ENCODE measurements at places on chromosomes 2 and 18.

GRCh38 chr2:165015052-165015642 lies 59.8 kb upstream of the SLC38A11 start:
- no peak overlapping the region for H3K27ac ChIP-seq
- H3K36me3 ChIP-seq = no peaks in the 10 kb centered on the region
- DNase-seq = peak; percentile 76
- no peaks in the 10 kb centered on the region for H3K4me1 ChIP-seq
- no peak overlapping the region for H3K4me3 ChIP-seq

DNA sequence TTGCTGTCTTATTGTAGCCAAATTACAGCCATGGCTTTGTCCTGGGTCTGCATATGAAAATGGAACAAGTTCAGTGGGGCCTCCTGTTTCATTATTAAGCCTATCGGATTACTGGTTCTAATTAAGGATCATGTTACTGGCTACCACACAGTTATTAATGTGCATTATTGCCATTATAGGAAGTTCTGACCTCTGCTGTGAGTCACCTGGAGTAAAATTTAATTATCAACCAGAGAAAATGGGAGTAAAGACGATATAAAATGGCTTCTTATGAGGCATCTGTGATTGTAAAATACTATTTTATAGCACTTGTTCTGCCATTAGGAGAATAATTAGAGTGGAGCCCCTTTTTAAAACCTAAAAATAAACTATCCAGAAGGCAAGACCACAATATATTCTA lies 143.3 kb upstream of the ITGB6 start:
- no peak for DNase-seq
- no peak overlapping the region for H3K4me3 ChIP-seq
- no peaks in the 10 kb centered on the region for H3K27me3 ChIP-seq
- no peaks in the 10 kb centered on the region for H3K4me1 ChIP-seq
- H3K36me3 ChIP-seq = no peaks in the 10 kb centered on the region

DNA sequence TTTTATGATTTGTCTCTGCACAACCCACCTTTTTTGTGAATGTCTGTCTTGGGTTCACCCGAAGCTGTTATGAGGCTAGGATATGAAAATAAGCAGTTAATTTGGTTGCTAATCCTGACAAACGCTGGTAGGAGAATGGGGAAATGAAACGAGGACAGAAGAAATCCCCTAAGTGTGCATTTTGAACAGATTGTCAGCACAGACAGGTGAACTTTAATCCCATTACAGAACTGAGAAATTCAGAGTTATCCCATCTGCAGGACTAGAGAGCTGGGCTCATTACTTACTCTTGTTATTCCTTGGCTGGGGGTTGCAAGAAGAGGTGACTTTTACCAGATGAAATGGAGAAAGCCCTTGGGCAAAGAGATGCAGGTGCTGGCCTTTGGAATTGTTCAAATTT lies 123.3 kb upstream of the NYAP2 start:
- H3K27ac ChIP-seq = no peak overlapping the region
- H3K4me1 ChIP-seq = no peaks in the 10 kb centered on the region
- no peaks in the 10 kb centered on the region for H3K27me3 ChIP-seq
- DNase-seq = no peak
- H3K36me3 ChIP-seq = no peaks in the 10 kb centered on the region
- no peak overlapping the region for H3K4me3 ChIP-seq

DNA sequence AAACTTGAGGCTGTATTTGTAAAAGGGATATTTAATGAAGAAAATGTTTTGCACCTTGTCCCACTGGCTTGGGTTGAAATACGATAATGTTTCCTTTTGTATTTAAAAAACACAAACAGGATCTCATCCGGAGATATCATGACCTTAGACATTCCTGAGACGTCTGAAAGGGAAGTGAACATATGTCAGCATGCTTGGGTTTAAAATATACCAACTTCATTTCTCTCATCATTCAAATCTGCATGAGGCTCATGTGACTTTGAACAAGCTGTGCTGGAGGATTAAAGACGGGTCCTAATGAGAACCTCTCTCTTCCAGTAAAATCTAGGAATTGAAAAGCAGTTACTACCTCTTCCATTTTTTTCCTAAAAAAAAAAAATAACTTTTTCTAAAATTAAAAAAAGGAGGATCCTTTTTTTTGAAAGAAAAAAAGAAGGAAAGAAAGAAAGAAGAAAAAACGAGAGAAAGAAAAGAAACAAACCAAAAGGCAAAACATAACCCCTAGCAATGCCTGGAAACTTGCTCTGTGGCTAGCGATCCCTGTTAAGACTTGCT lies 106.8 kb upstream of the ZFP36L2 start:
- no peaks in the 10 kb centered on the region for H3K36me3 ChIP-seq
- H3K4me3 ChIP-seq = no peak overlapping the region
- H3K27ac ChIP-seq = peak overlapping the region; percentile 5
- no peak for DNase-seq

DNA sequence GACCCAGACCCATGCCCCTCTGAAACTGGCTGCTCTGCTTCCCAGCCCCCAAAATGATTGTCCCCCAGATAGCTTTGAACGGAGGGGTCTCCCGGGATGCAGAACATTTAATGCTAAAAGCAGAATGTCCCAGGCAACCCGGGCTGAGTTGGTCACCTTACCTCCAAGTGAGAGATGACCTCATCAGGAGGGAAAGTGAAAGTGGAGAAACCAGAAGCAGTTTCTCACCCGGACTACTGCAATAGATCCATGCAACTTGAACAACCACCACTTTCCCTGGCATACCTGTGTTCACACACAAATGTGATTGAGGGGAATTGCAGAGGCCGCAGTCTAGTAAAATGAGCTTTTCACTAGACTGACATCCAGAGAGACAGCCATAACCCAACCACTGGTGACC lies 75.3 kb upstream of the NPAS2 start:
- no peaks in the 10 kb centered on the region for H3K36me3 ChIP-seq
- no peak for DNase-seq
- no peak overlapping the region for H3K4me3 ChIP-seq
- peaks cover 5% of the 10 kb centered on the region for H3K4me1 ChIP-seq
- H3K27me3 ChIP-seq = no peaks in the 10 kb centered on the region

DNA sequence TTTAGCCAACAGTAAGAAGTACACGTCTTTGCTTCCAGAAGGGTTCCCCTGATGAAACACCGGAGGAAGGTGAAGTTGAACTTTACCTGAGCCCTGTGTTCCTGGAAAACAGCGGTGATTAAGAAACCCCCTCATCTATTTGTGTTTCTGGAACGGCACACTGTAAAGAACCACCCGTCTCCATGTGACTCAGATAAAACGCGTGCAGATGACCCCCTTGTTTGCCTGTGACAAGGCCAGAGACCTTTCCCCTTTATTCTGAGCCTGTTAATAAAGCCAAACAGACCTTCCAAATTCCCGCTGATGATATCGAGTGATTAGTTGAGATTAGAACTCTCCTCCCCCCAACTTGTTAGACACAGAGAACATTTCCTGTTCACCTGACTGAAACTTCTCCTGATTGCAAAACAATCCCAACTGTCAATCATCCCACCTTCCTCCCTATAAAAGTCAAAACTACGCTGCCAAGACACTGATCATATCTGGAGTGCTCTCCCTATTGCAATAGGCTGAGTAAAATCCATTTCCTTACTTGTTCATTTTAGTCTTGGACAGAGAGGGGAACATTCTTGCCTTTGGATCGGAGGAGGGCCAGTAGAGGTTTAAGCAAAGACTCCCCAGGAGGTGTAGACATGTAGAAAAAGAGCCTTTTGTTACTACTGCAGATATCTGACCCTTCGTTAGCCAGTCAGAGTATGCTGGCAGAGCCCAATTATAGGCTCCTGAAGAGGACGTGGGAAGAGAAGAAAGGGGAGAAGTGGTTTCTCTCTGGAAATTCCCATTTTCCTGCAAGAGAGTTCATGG lies 914 bp upstream of the IWS1 start:
- peaks cover 23% of the 10 kb centered on the region for H3K4me1 ChIP-seq
- no peaks in the 10 kb centered on the region for H3K36me3 ChIP-seq

GRCh38 chr18:59228351-59228750 lies 8.4 kb downstream of the GRP start:
- no peak overlapping the region for H3K27ac ChIP-seq
- no peak overlapping the region for H3K4me3 ChIP-seq
- H3K4me1 ChIP-seq = no peaks in the 10 kb centered on the region
- no peaks in the 10 kb centered on the region for H3K27me3 ChIP-seq
- DNase-seq = no peak

DNA sequence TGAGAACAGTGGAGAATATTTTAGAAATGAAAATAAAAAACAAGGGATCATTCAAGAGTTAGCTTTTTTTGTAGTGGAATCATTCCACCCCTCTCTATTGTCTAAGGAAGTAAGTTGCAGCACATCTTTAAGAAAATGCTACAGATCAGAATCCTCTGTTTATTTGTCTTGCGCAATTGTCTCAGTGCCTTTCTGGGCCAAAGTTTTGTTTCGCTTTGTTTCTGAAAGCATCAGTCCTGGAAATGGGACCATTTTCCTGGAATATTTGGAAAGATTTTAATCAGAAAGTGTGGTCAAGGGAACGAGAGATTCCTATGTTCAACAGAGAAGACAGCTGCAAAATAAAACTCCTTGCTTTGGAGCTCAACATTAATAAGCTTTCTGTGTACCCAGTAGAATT lies 74.0 kb downstream of the NRXN1 start:
- H3K27me3 ChIP-seq = no peaks in the 10 kb centered on the region
- H3K27ac ChIP-seq = no peak overlapping the region
- no peak overlapping the region for H3K4me3 ChIP-seq
- no peak for DNase-seq
- H3K4me1 ChIP-seq = no peaks in the 10 kb centered on the region

GRCh38 chr18:42636309-42636708 lies 479.2 kb downstream of the RIT2 start:
- peak overlapping the region; percentile 65 for H3K27ac ChIP-seq
- H3K4me3 ChIP-seq = no peak overlapping the region
- H3K4me1 ChIP-seq = no peaks in the 10 kb centered on the region

GRCh38 chr2:85437488-85438200 lies 19.1 kb downstream of the SH2D6 start:
- peak overlapping the region; percentile 41 for H3K4me3 ChIP-seq
- H3K4me1 ChIP-seq = peaks cover 51% of the 10 kb centered on the region
- no peaks in the 10 kb centered on the region for H3K36me3 ChIP-seq
- H3K27me3 ChIP-seq = no peaks in the 10 kb centered on the region
- DNase-seq = peak; percentile 90

DNA sequence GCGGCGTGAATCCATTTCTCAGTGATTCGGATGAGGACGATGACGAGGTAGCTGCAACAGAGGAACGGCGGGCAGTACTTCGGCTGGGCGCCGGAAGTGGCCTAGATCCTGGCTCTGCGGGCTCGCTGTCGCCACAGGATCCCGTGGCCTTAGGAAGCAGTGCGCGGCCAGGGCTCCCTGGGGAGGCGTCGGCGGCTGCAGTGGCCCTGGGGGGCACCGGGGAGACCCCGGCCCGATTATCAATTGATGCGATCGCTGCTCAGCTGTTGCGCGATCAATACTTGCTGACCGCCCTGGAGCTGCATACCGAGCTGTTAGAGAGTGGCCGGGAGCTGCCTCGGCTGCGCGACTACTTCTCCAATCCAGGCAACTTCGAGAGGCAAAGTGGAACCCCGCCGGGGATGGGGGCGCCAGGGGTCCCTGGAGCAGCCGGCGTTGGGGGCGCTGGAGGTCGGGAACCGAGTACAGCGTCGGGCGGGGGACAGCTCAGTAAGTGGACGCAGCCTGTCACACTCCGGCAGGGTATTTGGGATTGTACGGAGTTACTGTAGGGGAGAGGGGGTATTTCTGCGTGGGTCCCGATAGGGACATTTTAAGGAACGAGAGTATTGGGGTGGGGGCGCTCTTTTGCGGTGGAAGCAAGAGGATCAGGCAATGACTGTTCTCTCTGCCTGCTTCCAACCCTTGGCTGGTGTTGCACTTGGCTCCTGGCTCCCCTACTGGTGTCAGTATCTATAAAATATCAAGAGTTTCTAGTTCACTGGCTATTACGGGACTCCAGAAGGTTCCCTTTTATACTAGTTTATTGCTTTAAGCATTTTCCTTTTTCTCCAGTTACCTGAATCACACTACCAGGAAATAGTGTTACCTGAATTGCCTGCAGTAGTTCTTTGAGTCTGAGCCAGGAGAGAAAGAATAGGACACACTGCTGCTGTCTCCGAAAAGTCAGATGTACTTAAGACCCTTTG lies 772 bp downstream of the RELCH start:
- H3K27ac ChIP-seq = peak overlapping the region; percentile 64
- H3K4me1 ChIP-seq = peaks cover 19% of the 10 kb centered on the region
- no peaks in the 10 kb centered on the region for H3K36me3 ChIP-seq
- H3K4me3 ChIP-seq = peak overlapping the region; percentile 78
- no peaks in the 10 kb centered on the region for H3K27me3 ChIP-seq
- peak; percentile 66 for DNase-seq

DNA sequence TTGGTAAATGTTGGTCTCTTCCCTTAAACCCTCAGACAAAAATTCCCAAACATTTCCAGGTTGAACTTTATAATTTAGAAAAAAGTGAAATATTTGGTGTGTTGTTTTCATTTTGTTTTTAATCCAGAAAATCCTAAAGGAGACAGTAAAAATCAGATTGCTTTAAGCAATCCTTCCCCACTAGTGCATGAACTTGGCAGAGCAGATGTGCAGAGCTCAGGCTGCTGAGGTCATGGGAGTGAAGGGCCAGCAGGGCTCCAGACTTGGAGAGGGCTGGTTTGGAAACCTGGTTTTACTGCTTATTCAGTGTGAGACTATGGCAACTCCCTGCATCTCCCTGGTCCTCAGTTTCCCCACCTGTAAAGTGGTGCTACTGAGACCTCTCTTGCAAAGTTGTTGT lies 66.7 kb upstream of the TEX51 start:
- no peak overlapping the region for H3K4me3 ChIP-seq
- H3K27me3 ChIP-seq = no peaks in the 10 kb centered on the region
- no peak overlapping the region for H3K27ac ChIP-seq
- DNase-seq = no peak

GRCh38 chr18:48859311-48860268 lies 91.2 kb downstream of the SMAD7 start:
- no peaks in the 10 kb centered on the region for H3K4me1 ChIP-seq
- no peaks in the 10 kb centered on the region for H3K27me3 ChIP-seq
- H3K27ac ChIP-seq = no peak overlapping the region
- H3K4me3 ChIP-seq = no peak overlapping the region
- peaks cover 10% of the 10 kb centered on the region for H3K36me3 ChIP-seq
